Ascending aorta (tissue), 2 donors: ENCODE measurements at places on chromosomes 6 and 20.

DNA sequence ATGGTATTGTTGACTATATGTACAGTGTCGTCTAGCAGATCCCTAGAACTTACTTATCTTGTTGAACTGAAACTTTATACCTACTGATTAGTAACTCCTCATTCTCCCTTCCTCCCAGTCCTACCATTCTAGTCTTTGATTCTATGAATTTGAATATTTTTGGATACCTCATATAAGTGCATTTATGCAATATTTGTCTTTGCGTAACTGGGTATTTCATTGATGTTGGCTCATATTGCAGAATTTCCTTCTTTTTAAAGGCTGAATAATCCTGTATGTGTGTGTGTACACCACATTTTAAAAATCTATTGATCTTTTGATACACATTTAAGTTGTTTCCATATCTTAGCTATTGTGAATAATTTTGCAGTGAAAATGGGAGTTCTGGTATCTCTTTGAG is 119.9 kb downstream of the SOX4 start:
- H3K27ac ChIP-seq = no peak overlapping the region
- no peaks in the 10 kb centered on the region for H3K36me3 ChIP-seq
- H3K4me3 ChIP-seq = no peak overlapping the region
- no peak for DNase-seq

DNA sequence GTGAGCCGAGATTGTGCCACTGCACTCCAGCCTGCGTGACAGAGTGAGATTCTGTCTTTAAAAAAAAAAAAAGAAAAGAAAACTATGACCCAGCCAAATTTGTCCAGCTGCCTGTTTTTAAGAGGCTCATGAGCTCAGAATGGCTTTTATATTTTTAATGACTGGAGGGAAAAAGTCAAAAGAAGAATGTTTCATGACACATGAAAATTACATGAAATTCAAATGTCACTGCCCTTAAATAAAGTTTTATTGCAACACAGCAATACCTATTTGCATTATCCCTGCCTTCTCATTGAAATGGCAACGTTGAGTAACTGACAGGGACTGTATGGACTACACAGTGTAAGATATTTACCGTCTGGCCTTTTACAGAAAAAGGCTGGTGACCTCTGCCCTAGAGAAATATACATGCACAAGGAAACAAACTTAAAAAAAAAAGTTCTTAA is 11.4 kb downstream of the SENP6 start:
- H3K4me3 ChIP-seq = peak overlapping the region; percentile 26
- H3K4me1 ChIP-seq = peaks cover 39% of the 10 kb centered on the region
- no peaks in the 10 kb centered on the region for H3K27me3 ChIP-seq
- peak overlapping the region; percentile 78 for H3K27ac ChIP-seq

GRCh38 chr6:168232062-168232461 is 87.5 kb downstream of the DACT2 start:
- no peak overlapping the region for H3K4me3 ChIP-seq
- no peaks in the 10 kb centered on the region for H3K4me1 ChIP-seq
- no peaks in the 10 kb centered on the region for H3K27me3 ChIP-seq
- no peak for DNase-seq
- H3K36me3 ChIP-seq = no peaks in the 10 kb centered on the region
- no peak overlapping the region for H3K27ac ChIP-seq

- no peaks in the 10 kb centered on the region for H3K36me3 ChIP-seq
- no peak for DNase-seq
- no peak overlapping the region for H3K27ac ChIP-seq
- no peaks in the 10 kb centered on the region for H3K4me1 ChIP-seq
- H3K4me3 ChIP-seq = no peak overlapping the region
Measured at GRCh38 chr20:59811681-59812171, 121.7 kb downstream of the SYCP2 start.

DNA sequence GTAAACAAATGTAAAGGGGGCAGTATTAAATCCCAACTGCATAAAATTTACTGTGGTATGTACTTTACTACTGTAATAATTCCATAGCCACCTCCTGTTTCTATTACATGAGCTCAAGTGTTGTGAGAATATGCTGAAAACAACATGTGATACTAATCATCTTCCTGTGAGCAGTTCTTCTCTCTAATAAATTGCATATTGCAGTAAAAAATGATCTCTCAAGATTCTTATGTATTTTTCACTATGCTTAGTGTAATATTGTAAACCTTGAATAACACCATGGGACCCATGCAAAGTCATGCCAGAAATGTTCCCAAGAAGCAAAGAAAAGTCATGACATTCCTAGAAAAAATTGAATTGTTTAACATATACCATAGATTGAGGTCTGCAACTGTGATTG is 133.0 kb upstream of the ATXN1 start:
- no peaks in the 10 kb centered on the region for H3K36me3 ChIP-seq
- no peak for DNase-seq
- H3K27ac ChIP-seq = no peak overlapping the region
- no peaks in the 10 kb centered on the region for H3K27me3 ChIP-seq
- no peaks in the 10 kb centered on the region for H3K4me1 ChIP-seq
- H3K4me3 ChIP-seq = no peak overlapping the region

DNA sequence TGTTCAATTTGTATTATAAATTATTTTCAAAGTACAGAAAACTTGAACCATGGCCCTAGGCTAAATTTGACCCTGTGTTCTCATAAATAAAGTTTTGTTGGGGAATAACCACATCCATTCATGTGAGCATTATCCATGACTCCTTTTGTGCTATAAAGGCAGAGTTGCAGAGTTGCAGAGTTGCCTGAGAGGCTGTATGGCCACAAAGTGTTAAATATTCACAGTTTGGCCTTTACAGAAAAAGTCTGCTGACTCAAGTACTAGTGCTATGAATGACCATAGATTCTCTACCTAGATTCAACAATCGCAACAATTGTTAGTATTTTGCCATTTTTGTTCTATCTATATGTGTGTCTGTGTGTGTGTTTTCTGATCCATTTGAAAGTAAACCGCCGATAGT is 46.2 kb upstream of the BEND3 start:
- H3K4me3 ChIP-seq = no peak overlapping the region
- DNase-seq = no peak
- H3K4me1 ChIP-seq = no peaks in the 10 kb centered on the region

DNA sequence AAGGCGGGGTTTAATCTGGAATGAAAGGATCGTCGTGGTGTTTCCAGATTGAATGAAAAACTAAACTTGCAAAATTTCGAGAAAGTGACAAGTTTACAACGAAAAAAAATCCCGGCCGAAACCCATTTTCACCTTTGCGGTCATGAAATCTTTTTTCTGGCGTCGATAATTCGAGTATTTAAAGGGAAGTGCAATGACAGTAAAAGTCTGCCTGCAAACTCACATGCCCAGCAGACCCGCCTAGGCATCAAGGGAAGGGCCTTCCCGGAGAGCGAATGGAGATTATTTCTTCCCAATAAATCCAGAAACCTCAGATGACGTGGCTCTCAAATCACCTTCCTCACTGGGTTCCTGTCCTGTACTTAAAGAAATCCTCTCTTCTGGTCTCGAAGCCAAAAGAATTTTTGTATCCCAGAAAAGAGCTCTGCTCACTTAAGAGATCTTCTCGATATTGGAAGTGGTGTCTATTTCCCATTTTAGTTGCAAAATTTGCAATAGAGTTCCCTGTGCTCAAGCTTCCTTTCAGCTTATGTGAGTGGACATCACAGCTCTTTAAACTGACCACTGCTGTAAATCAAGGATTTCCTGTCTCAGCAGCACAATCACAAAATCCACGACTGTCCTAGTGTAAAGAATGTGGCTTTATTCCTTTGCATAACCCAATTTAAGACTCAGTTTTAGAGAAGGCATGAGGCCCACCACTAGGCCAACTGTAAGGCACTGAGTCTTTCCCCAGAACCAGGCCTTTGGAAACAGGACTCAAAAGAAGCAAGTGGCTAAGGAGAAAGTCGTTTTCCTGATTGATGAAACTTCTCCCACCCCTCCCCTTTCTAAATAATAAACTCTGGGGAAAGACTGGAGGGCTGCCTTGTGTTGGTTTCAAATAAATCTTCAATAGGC is 3.9 kb downstream of the OLIG3 start:
- no peak overlapping the region for H3K27ac ChIP-seq
- no peaks in the 10 kb centered on the region for H3K36me3 ChIP-seq
- peaks cover 19% of the 10 kb centered on the region for H3K27me3 ChIP-seq
- no peak overlapping the region for H3K4me3 ChIP-seq
- DNase-seq = no peak
- H3K4me1 ChIP-seq = no peaks in the 10 kb centered on the region

GRCh38 chr20:17875106-17875980 is 93.3 kb downstream of the SNX5 start:
- no peaks in the 10 kb centered on the region for H3K36me3 ChIP-seq
- H3K4me1 ChIP-seq = peaks cover 26% of the 10 kb centered on the region
- no peak overlapping the region for H3K27ac ChIP-seq
- H3K4me3 ChIP-seq = peak overlapping the region; percentile 29
- peak; percentile 86 for DNase-seq
